Activated T-cell treated with anti-CD3 and anti-CD28 coated beads for 24 hours (primary cell): ENCODE measurements at places on chromosomes 7 and 10.

GRCh38 chr7:66921918-66922486, 977 bp downstream of the TMEM248 start:
- peak; percentile 15 for DNase-seq

- DNase-seq = no peak
Measured at GRCh38 chr7:125651823-125652528, 722.4 kb upstream of the POT1 start.

DNA sequence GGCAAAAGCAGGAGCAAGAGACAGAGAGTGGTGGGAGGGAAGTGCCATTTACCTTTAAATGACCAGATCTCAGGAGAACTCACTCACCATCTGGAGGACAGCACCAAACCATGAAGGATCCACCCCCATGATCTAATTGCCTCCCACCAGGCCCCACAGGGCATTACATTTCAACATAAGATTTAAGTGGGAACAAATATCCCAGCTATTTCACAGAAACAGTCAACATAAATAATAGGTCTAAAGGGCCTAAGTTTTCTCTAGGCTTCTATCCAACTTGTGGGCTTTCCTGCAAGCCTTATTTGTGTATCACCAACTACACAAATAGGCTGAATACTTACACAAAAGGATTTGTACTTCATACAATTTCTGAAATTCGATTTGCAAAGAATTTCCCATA, 196.8 kb upstream of the POT1 start:
- DNase-seq = no peak

DNA sequence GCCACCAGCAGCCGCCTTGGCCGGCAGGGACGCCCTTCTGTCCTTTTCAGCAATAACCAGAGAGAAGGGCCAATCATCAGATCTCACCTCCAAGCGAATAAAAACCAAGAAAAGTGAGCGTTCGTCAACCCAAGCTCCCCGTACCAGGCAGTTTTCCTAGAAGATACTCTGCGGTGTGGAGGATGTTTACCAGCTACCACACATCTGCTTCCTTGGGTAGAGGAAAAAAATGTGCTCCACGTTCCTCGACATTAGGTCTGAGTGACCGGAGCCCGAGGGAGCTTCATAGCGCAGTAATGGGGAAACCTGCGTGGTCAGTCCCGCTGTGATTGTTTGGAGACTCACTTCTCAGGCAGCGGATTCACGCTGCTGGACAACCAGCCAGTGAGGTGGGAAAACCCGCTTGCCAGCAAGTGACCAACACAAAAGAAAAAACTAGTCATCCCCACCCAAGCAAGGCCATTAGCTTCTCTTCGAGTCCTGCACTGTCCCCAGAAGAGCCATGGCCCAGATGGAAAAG, 73.0 kb downstream of the ZRANB1 start:
- DNase-seq = no peak

DNA sequence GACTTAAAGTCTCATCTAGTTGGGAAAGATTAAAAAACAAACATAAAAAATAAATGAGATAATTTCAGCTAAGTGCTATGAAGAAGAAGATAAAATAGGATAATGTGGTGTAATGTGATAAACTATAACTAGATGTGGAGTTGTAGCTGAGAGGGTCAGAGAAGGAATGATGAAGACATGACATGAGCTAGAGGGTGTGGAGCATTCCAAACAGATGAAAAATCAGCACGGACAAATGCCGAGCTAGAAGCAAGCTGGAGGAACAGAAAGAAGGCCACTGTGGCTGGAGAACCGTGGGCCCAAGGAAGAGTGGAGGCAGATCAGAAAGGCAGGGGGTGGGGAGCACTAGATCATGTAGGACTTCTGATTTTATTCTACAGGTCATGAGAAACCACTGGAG, 70.6 kb downstream of the CDK6 start:
- no peak for DNase-seq

- DNase-seq = no peak
Measured at GRCh38 chr10:17122726-17123661, 6.6 kb downstream of the CUBN start.

DNA sequence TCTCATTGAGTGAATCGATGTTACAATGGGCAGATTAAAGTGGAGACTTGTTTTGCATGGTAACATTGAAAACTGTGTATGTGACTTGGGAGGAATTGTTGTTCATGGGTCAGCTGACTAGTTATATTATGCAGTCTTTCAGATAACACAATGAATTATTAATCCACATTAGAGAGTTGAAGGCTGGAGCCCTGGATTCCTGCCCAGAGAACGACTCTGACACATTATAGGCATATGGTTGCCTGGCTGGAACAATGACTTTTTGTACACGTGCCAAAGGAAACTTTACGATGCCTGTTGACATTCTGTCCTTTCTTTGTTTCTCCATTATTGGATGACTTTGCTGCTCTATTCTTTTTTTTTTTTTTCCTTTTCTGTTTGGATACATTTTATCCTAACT, 52.3 kb upstream of the TMEM229A start:
- no peak for DNase-seq

- DNase-seq = no peak
Measured at GRCh38 chr7:4612939-4613841, 68.9 kb upstream of the FOXK1 start.

GRCh38 chr10:80583685-80584084, 46.0 kb downstream of the SH2D4B start:
- DNase-seq = no peak

DNA sequence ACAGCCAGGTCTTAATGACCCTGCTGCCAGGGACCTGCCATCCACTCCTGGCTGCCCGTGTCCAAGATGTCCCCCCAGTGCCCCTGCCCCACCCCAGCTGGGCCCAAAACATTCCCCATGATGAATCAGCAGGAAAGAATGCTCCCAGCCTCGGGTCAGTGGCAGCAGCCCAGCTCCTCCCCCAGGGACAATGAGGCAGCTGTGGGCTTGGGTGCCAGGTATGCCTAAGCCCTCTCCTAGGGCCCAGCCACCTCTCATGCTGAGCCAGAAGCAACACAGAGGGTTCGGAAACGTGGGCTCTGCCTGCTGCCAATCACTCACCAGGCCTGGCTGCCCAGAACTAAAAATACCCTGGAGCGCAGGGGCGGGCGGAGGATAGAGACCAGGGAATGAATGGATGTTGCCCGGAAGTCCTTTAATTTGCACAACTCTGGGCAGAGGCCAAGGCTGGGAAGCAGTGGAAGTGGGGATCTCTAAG, 1.5 kb upstream of the LOXL4 start:
- DNase-seq = no peak

GRCh38 chr7:117061751-117062150, 108.5 kb downstream of the ST7 start:
- DNase-seq = no peak

DNA sequence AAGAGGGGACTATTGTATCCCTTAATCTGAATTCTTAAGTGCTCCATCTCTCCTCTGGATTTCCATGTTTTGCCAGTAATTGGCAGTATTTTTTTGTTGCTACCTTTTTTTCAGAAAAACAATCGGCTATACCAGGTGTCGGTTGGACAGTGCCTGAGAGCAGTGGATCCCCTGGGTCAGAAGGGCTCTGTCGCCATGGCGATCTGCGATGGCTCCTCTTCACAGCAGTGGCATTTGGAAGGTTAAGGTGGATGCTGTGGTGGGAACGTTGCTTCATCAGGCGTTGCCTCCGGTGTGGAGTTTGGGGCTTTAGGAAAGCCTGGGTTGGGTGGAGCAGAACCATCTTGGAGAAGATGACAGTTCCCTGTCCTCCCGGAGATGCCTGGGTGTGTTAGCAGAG, 96.0 kb downstream of the GALNT11 start:
- DNase-seq = no peak
